ENCODE measurements at places on chromosomes 7 and 10. TPM values are rescaled to one million over a fixed set of nuclear protein-coding genes. Genes with fewer than 3 reads are reported as not detected.

DNA sequence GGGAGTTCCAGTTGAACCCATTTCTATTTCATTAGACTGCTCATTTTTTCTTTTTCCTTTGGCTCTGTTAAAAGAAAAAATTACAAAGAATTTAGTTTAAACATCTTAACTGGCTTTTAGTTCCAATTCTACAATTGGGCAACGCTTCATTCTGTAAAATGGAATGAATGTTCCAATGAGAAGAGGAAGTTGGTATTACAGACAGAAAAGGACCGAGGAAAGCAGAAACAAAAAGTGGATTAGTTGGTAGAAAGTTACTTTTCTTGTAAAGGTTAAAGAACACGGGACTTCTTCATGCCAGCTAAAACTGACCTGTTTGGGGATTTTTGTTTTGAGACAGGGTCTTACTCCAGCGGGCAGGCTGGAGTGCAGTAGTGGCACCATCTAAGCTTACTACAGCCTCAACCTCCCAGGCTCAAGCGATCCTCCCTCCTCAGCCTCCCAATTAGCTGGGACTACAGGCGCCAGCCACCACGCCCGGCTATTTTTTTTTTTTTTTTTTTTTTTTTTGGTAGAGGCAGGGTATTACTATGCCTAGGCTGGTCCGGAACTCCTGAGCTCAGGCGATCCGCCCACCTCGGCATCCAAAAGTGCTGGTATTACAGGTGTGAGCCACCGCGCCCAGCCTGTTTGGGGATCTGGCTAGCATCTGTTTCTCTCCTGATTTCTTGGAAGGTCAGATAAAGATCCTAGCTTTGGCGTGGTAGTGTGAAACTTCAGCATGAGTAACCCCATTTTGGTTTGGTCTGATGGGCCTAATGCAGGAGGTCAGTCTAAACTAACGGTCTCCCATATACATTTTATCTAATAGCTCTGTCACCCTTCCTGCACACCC, 1.3 kb upstream of the VDAC2 start:
- DNase-seq, result no peak

TET1 gene
- total RNA-seq, result 0.48 TPM

CYP2E1 gene
- 0.42 TPM for total RNA-seq

GRCh38 chr10:71333129-71333887, 14.2 kb downstream of the SLC29A3 start:
- DNase-seq, result no peak

HPSE2 gene
- not detected for total RNA-seq

- no peak for DNase-seq
Measured at GRCh38 chr10:78062296-78062695, 28.6 kb downstream of the RPS24 start.

FBH1 gene
- total RNA-seq, result 40.4 TPM

DNA sequence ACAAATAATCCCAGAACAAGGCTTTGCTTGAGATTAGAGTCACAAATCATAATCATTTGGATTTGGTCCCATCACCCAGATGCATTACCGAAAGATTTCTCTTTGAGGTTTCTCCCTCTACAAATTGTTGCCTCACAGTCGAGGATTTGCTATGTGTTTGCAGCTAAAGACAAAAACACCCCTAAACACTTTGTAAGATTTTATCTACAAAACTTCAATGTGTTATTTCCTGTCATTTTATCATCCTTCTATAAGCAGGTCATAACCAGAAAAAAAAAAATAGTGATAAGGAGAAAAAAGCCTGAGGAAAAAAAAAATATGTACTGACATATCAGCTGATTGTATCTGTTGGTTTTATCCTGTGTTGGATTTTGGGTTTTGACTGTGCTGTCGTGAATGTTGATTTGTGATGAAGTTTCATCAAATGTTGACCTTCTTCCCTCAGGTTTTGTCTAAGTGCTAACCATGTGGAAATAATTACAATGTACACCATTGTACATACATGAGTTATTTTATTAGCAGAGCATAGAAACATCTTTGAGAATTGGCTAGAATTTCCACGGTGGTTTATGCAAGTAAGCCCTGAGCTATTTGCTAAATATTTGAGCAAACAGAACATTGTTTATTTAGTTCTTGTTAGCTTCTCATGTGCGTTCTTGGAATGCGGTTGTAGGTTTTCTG, 274.4 kb downstream of the NEBL start:
- no peak for DNase-seq

MMD2 gene
- total RNA-seq, result not detected

All from activated naive CD4-positive, alpha-beta T cell treated with anti-CD3 and anti-CD28 coated beads for 36 hours (primary cell).